Left forelimb (tissue), 1 donor: ENCODE measurements at places on chromosomes 1 and 21.

- no peak for DNase-seq
Observed at GRCh38 chr21:32565856-32566465, 19.4 kb downstream of the TCP10L start.

- DNase-seq = no peak
Observed at GRCh38 chr1:237492359-237492758, 398.4 kb downstream of the ZP4 start.

GRCh38 chr21:38929652-38930051, 123.9 kb downstream of the ETS2 start:
- DNase-seq = no peak

DNA sequence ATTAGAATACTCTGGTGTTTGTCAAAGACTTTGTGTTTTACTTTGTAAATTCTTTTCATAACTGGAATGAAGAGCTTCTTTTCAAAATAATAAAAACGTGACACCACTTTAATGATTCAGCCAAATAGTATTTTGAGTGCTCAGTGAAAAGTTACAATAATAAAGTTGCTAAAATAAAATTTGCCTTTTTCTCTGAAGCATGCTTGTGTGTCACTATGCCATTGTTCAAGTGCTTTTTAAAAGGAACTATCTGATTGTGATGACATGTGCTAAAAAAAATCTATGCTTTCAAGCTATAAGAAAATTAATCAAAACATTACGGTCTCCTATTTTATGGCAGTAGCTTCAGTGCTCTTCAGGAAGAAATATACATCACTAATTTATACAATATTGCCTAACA, 1290.5 kb upstream of the B3GALT2 start:
- no peak for DNase-seq

DNA sequence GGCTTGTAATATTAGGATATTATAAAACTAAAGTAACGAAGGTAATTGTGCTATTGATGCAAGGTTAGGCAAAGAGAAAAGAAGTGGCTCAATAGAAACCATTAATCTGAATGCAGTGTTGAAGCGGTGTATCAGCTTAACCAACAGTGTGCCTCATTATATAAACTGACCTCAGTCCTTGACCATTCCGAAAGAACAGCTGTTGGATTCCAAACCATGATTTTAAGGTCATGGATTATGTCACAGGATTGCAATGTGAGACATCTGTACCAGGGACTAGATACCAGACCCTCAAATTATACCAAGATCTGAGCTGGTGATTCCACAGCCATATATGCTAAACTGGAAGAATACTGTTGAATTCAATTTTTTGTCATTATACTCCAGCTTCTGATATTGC, 134.2 kb upstream of the HP1BP3 start:
- no peak for DNase-seq

- no peak for DNase-seq
Observed at GRCh38 chr1:172288581-172288980, 131.9 kb upstream of the C1orf105 start.

DNA sequence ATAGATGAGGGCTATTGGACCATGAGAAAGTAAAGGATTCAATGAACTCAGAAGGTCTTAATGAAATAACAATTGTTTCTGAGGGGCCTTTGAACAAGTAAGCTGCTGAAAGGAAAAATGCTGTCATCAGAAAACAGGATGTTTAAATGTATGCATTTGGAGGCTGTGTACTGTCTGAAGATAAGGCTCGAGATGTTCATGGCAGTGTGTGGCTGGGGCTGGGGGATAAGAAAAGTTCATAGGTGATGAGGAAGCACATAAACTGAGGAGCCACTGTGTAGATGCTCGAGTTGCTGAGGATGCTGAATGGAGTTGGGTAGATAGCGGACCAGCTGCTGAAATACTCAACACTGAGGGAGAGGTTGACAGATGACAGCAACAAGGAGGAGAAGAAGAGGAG, 17.8 kb downstream of the THEM4 start:
- no peak for DNase-seq

GRCh38 chr1:6694121-6694713, 7.4 kb downstream of the DNAJC11 start:
- no peak for DNase-seq

GRCh38 chr1:49045371-49045770, 268.7 kb upstream of the BEND5 start:
- no peak for DNase-seq

DNA sequence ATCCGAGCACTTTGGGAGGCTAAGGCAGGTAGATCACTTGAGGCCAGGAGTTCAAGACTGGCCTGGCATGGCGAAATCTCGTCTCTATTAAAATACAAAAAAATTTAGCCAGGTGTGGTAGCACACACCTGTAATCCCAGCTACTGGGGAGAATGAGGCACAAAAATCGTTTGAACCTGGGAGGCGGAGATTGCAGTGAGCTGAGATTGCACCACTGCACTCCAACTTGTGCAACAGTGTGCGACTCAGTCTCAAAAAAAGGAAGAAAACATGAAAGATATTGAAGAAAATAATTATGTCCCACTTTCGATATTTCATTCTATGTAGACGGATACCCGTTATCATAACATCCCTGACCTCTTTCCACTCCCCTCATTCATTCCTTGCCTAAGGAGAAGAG, 19.2 kb downstream of the TUT4 start:
- DNase-seq = no peak

DNA sequence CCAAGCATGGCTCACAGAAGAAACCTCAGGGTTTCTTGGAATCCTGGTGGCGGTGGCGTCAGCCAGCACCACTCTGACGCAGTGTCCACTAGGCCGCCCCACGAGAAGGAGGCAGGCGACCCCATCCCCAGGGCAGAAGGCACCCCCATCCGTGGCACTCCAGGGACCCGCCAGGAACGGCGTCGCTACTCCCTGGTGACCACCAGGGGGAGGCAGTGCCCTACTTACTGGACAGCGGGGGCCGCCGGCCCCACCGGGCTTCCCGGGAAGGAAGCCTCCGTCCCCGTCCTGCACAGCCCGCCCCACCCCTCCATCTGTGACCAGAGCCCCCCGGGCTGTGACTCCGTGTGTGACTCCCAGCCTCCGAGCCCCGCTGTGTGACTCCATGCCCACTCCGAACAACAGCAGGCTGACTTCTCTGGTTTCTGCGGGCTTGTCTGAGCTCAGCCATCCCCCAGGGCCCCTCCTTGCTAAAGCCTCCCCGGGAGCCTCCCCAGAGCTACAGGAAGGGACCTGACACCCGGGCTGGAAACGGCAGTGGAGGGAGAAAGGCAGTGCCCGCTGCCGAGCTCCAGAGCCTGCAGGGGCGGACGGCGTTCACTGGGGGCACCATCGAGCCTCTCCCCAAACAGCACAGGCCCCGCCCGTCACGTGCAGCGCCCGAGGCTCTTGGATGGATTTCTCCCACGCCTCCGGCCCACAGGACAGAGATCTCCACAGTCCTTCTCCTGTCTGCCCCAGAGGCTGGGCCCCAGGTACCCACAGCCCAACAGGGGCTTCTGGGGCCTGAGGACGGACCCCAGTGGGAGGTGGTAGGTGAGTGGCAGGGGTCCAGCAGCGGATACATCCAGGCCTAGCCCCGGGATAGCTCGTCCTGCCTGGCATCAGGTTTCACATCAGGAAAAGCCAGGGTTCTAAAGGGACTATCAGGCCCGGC, 21.1 kb downstream of the KIF17 start:
- peak; percentile 88 for DNase-seq
